Activated CD4-positive, alpha-beta T cell treated with anti-CD3 and anti-CD28 coated beads for 36 hours (primary cell): ENCODE measurements at places on chromosomes 7 and 10. TPM values are rescaled to one million over a fixed set of nuclear protein-coding genes. Genes with fewer than 3 reads are reported as not detected.

DNA sequence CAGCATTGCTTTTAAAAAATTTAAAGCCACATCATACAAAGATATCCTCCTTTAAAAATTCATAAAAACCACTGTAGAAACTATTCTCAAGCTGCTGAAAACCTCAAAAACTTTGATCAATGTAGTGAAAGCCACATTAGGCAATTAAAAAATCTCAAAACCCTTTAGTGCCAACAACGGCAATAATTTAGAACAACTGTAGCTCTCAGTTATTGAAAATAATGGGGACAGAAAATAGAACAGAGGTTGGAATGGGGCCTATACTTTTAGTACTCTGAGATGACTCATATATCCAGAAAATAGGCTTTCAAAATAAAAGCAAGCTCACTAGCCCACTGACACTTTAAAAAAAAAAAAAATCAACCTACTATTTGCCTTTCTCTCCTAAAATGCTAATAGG is 87.5 kb downstream of the GSAP start:
- DNase-seq = no peak

DNA sequence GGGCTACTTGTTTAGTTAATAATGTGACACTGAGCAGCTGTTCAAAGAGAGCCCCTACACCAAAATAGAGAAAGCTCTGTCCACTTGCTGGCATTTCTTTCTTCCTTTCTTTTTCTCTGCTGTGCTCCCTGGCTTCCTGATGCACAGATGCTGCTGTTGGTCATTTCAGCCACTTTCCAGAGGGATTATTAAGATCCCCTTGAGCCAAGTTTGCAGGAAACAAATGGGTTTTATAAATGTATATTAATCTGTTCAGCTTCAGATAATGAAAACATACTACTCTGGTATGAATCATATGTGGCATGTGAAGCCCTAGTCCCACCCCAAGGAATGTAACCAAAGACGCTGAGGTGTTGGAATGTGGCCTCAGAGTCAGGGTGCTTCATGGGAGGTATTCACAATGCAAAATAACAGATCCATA is 638.2 kb upstream of the FZD8 start:
- no peak for DNase-seq

GRCh38 chr10:11683529-11684320 is 58.5 kb upstream of the ECHDC3 start:
- no peak for DNase-seq

- DNase-seq = peak; percentile 79
Observed at GRCh38 chr10:3668276-3668965, 116.6 kb downstream of the KLF6 start.

- DNase-seq = no peak
Observed at GRCh38 chr7:110809832-110810231, 281.1 kb upstream of the LRRN3 start.

DNA sequence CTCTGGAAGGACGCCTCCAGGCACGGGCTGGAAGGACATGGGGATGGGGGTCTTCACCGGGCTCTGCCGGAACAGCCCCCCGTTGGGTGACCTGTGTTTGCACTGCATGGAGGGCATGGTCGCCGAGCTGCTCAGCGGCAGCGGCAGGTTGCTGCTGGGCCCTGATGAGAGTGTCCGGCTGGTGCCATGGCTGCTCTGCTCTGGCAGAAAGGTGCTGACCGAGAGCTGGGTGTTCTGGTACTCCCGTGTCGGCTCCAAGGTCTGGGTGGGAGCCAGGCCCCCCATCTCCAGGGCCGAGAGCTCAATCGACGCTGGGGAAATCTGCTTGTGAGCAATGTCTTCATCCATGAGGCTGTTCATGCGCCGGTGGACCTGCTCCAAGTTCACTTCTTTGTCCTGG is 764.3 kb downstream of the GRID1 start:
- no peak for DNase-seq

Gene SLC18A2
- total RNA-seq = 0.14 TPM

Gene IQUB
- not detected for total RNA-seq
